Activated T-cell treated with anti-CD3 and anti-CD28 coated beads, Interleukin-2, amount 50 U/mL, for 4 hours (primary cell): ENCODE measurements at places on chromosomes 3 and 15. TPM values are rescaled to one million over a fixed set of nuclear protein-coding genes. Genes with fewer than 3 reads are reported as not detected.

The MELTF gene
- 0.79 TPM for total RNA-seq

The SCG5 gene
- total RNA-seq: 0.30 TPM

- no peak for DNase-seq
Measured at GRCh38 chr3:52891615-52892081, 5.7 kb downstream of the STIMATE start.

DNA sequence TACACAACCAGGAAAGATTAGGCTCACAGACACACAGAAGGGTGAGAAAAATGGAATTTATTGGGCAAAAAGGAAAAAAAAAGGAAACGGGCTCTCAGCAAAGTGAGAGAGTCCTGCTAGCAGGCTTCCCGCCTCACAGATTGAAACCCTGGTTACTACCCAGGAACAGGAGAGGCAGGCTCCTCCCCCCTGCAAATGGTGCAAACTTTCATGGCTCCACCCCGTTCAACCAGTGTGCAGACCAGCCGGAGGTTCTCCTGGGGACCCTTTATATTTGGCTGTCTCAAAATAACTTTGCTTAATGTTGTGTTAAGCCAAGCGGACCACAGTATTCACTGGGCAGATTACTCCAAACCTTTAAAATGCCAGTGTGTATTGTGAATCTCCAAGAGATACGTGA is 40.3 kb downstream of the IL1RAP start:
- no peak for DNase-seq
